ENCODE measurements at places on chromosomes 16 and 17. TPM values are rescaled to one million over a fixed set of nuclear protein-coding genes. Genes with fewer than 3 reads are reported as not detected.

DNA sequence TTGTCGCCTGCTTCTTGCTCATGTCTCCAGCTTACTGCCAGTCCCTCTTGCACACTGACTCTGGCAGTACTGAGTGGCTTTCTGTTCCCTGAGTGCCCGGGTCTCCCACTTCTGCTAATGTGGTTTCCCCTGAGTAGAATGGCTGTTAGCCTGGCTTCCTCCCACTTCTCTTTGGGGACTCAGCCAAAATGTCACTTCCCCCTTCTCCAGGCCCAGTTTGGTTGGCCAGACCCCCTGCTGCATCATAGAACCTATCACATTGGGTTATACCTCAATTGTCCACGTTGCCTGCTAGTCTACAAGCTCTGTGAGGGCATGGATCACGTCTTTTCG, 304.4 kb downstream of the HS3ST3B1 start:
- no peaks in the 10 kb centered on the region for H3K36me3 ChIP-seq
- no peaks in the 10 kb centered on the region for H3K4me1 ChIP-seq
- H3K4me3 ChIP-seq: no peak overlapping the region
- H3K27ac ChIP-seq: peak overlapping the region; percentile 61
- H3K27me3 ChIP-seq: no peaks in the 10 kb centered on the region

GRCh38 chr17:1029196-1029921, 32.4 kb downstream of the TIMM22 start:
- no peaks in the 10 kb centered on the region for H3K36me3 ChIP-seq
- H3K27ac ChIP-seq: no peak overlapping the region
- no peaks in the 10 kb centered on the region for H3K27me3 ChIP-seq
- no peak overlapping the region for H3K4me3 ChIP-seq
- DNase-seq: no peak

DNA sequence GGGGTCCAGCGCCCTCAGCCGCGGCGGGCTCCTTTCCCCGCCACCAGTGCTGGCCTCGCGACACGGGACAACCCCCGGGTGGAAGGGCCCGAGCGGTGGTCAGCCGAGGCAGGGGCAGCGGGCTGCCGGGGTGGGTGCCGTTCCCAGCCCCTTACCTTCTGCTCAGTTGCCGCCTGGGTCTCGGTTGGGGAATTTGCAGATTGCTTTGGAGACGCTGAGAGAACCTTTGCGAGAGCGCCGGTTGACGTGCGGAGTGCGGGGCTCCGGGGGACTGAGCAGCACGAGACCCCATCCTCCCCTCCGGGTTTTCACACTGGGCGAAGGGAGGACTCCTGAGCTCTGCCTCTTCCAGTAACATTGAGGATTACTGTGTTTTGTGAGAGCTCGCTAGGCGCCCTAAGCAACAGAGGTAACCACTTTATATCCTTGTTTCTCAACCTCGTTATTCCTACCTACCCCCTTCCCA, 381 bp downstream of the CTNS start:
- H3K4me1 ChIP-seq: peaks cover 49% of the 10 kb centered on the region
- no peaks in the 10 kb centered on the region for H3K36me3 ChIP-seq
- no peaks in the 10 kb centered on the region for H3K27me3 ChIP-seq
- no peak for DNase-seq

- H3K4me1 ChIP-seq: no peaks in the 10 kb centered on the region
- no peak overlapping the region for H3K4me3 ChIP-seq
- no peaks in the 10 kb centered on the region for H3K27me3 ChIP-seq
- H3K27ac ChIP-seq: no peak overlapping the region
Measured at GRCh38 chr16:86354641-86355513, 155.4 kb upstream of the FOXF1 start.

Gene KCNJ2
- total RNA-seq: 0.78 TPM

DNA sequence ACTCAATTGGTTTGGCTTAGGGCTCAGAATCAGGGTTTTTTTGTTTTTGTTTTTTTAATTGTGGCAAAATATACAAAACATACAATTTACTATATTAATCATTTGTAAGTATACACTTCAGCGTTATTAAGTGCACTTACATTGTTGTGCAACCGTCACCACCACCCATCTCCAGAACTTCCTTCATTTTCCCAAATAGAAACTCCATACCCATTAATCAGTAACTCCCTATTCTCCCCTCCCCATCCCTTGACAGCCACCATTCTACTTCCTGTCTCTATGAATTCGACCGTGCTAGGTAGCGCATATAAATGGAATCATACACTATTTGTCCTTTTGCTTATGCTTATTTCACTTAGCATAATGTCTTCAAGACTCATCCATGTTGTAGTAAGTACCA, 45.2 kb upstream of the DHX40 start:
- no peaks in the 10 kb centered on the region for H3K36me3 ChIP-seq
- no peaks in the 10 kb centered on the region for H3K27me3 ChIP-seq
- no peak for DNase-seq
- no peak overlapping the region for H3K27ac ChIP-seq

Gene PRR35
- total RNA-seq: not detected

Gene TPSAB1
- total RNA-seq: 53.4 TPM

GRCh38 chr17:74526681-74527080, 4.6 kb downstream of the CD300LB start:
- H3K4me1 ChIP-seq: no peaks in the 10 kb centered on the region
- no peaks in the 10 kb centered on the region for H3K36me3 ChIP-seq
- no peak overlapping the region for H3K27ac ChIP-seq
- no peaks in the 10 kb centered on the region for H3K27me3 ChIP-seq
- DNase-seq: no peak
- H3K4me3 ChIP-seq: no peak overlapping the region

GRCh38 chr16:72191551-72191950, 19.6 kb upstream of the PMFBP1 start:
- no peaks in the 10 kb centered on the region for H3K4me1 ChIP-seq
- H3K36me3 ChIP-seq: no peaks in the 10 kb centered on the region
- no peak overlapping the region for H3K27ac ChIP-seq

Gene CRLF3
- total RNA-seq: 5.2 TPM

- H3K4me3 ChIP-seq: no peak overlapping the region
- no peaks in the 10 kb centered on the region for H3K4me1 ChIP-seq
- H3K27ac ChIP-seq: no peak overlapping the region
- no peaks in the 10 kb centered on the region for H3K36me3 ChIP-seq
Measured at GRCh38 chr17:10652984-10653659, 4.0 kb downstream of the MYH3 start.

Gene HSD11B2
- 5.4 TPM for total RNA-seq

Gene TUBB3
- total RNA-seq: not detected

- H3K4me1 ChIP-seq: no peaks in the 10 kb centered on the region
- no peaks in the 10 kb centered on the region for H3K36me3 ChIP-seq
- DNase-seq: no peak
- no peak overlapping the region for H3K4me3 ChIP-seq
- H3K27me3 ChIP-seq: no peaks in the 10 kb centered on the region
Measured at GRCh38 chr17:6521586-6521985, 34.8 kb downstream of the PITPNM3 start.

DNA sequence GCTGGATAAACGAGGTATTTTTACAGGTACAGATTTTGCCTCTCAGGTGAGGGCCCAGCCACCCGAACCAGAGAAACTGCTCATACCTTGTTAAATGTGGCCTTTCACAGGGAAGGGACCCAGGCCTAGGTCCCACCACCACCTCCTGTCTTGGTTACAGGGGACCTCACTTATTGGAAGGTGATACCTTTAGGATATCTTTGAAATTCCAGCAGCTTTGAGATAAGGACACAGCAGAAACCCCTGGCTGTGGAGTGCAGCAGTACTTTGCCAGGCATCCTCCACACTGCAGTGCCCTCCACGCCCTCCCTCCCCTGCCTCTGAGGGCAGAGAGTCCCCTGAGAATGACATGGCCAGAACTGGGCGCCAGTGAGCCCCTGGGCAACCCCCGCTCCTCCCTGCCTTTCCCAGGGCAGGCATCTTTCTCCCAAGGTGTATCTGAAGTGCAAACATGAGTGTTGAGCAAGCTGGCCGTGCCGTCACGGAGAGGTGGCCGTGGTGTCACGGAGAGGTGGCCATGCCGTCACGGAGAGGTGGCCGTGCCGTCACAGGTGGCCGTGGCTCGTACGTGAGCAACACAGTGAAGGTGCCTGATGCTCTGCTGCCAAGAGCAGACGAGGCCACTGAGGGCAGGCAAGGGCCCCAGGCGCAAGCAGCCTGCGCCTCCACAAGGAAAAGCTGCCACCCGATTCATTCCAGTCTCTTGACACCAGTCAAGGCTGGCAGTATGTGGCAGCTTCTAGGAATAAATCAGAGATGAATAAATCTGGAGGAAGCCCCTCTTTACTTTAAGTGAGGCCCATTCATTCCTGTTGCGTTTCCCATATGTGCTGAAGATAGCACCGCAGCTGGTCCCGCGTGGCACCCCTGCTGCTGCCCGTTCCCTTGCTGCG, 134.5 kb upstream of the CHMP6 start:
- H3K27me3 ChIP-seq: no peaks in the 10 kb centered on the region
- H3K36me3 ChIP-seq: no peaks in the 10 kb centered on the region
- H3K4me1 ChIP-seq: peaks cover 9% of the 10 kb centered on the region
- DNase-seq: no peak
- H3K27ac ChIP-seq: no peak overlapping the region

- no peak overlapping the region for H3K27ac ChIP-seq
- H3K4me1 ChIP-seq: peaks cover 15% of the 10 kb centered on the region
- H3K4me3 ChIP-seq: no peak overlapping the region
- DNase-seq: no peak
- H3K27me3 ChIP-seq: no peaks in the 10 kb centered on the region
- H3K36me3 ChIP-seq: no peaks in the 10 kb centered on the region
Measured at GRCh38 chr17:27407916-27408864, 48.1 kb upstream of the KSR1 start.

- H3K4me1 ChIP-seq: no peaks in the 10 kb centered on the region
- H3K4me3 ChIP-seq: no peak overlapping the region
- H3K27ac ChIP-seq: no peak overlapping the region
- no peaks in the 10 kb centered on the region for H3K36me3 ChIP-seq
Measured at GRCh38 chr17:68820825-68821481, 134.2 kb downstream of the ABCA8 start.

DNA sequence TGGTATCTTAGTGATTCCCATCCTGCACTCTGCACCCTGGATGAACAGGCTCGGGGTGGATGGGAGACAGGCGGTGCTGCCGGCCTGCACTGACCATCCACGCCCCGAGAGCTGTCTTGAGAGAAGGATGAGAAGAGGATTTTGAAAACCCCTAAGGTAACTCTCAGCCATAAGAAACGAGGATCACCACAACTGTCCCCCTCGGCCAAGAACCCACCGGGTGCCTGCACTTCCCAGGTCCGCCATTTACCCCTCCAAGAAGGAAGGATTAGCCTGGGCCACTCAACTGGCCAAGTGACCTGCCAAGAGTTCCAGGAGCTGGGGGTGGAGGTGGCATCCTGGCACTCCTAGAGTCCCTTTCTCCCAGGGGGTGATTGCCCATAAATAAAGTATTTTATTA, 302.4 kb upstream of the TNRC6C start:
- H3K27ac ChIP-seq: no peak overlapping the region
- no peak for DNase-seq
- H3K27me3 ChIP-seq: no peaks in the 10 kb centered on the region
- no peaks in the 10 kb centered on the region for H3K36me3 ChIP-seq
- H3K4me3 ChIP-seq: no peak overlapping the region

Gene SREBF1
- 22.3 TPM for total RNA-seq

Gene PNMT
- 1.3 TPM for total RNA-seq

DNA sequence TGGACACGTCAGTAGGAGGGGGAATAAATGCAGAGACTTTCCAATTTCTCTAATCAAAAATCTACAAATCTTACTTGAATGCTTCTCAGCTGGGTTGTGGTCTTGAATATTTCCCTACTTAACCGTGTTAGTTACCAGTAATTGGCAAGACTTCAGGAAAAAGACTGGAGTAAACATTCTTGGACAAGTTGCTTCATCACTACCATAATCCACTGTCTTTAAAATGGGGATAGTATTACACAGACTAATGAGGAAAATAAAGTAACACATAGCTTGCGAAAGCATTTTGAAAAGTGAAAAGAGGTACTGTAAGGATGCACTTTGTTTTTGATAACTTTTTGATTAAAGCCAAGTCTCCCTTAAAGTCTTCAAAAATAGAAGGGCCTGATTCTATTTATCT, 18.4 kb downstream of the MYH1 start:
- no peak overlapping the region for H3K27ac ChIP-seq
- no peaks in the 10 kb centered on the region for H3K36me3 ChIP-seq
- no peak for DNase-seq
- no peaks in the 10 kb centered on the region for H3K27me3 ChIP-seq

Gene AATK
- total RNA-seq: 42.2 TPM

Gene TPPP3
- total RNA-seq: 30.0 TPM

GRCh38 chr16:66354034-66354909, 12.2 kb upstream of the CDH5 start:
- H3K27me3 ChIP-seq: no peaks in the 10 kb centered on the region
- H3K4me3 ChIP-seq: no peak overlapping the region
- no peaks in the 10 kb centered on the region for H3K36me3 ChIP-seq
- DNase-seq: no peak
- H3K4me1 ChIP-seq: no peaks in the 10 kb centered on the region

DNA sequence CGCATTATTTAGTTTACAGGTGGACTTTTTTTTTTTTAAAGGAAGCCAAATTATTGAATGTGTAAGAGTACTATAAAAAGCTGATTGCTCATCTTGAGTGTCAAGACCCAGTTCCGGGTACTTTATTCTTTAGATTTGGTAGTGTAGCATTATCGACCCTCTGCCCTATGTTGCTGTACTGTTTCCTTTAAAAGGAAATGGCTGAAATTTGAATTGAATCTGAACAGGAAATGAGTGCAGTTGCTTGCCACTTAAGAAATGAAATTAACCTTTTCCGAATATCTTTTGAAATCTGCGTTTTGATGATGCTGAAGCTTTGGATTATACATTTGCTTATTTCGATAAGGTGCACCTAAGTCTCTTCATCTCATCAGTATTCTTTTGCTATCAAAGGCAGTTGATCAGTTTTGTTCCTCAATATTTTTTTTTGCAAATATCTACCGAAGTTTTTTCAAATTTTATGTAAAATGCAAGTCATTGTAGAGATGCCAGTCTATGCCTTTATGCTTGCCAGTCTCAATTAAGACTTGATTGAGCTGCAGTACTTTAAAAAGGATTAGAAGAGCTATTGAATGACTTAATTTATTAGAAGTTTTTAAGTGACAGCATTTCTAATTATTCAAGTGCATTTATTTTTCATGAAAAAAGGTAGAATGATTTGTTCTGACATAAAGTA, 1.8 kb downstream of the GGNBP2 start:
- peak overlapping the region; percentile 100 for H3K27ac ChIP-seq
- H3K4me1 ChIP-seq: peaks cover 39% of the 10 kb centered on the region
- no peaks in the 10 kb centered on the region for H3K36me3 ChIP-seq
- H3K27me3 ChIP-seq: no peaks in the 10 kb centered on the region
- no peak for DNase-seq
- peak overlapping the region; percentile 97 for H3K4me3 ChIP-seq

Gene PIP4K2B
- 30.3 TPM for total RNA-seq

GRCh38 chr17:68428498-68429172, 28.7 kb downstream of the WIPI1 start:
- H3K36me3 ChIP-seq: peaks cover 57% of the 10 kb centered on the region
- H3K4me3 ChIP-seq: no peak overlapping the region
- H3K4me1 ChIP-seq: no peaks in the 10 kb centered on the region
- no peaks in the 10 kb centered on the region for H3K27me3 ChIP-seq

Gene TMED6
- 23.1 TPM for total RNA-seq
